ENCODE measurements at places on chromosomes 16 and 17.

- no peak for DNase-seq
Observed at GRCh38 chr16:26070302-26071100, 378.7 kb downstream of the HS3ST4 start.

- DNase-seq: no peak
Observed at GRCh38 chr16:11412175-11412904, 67.1 kb downstream of the RMI2 start.

DNA sequence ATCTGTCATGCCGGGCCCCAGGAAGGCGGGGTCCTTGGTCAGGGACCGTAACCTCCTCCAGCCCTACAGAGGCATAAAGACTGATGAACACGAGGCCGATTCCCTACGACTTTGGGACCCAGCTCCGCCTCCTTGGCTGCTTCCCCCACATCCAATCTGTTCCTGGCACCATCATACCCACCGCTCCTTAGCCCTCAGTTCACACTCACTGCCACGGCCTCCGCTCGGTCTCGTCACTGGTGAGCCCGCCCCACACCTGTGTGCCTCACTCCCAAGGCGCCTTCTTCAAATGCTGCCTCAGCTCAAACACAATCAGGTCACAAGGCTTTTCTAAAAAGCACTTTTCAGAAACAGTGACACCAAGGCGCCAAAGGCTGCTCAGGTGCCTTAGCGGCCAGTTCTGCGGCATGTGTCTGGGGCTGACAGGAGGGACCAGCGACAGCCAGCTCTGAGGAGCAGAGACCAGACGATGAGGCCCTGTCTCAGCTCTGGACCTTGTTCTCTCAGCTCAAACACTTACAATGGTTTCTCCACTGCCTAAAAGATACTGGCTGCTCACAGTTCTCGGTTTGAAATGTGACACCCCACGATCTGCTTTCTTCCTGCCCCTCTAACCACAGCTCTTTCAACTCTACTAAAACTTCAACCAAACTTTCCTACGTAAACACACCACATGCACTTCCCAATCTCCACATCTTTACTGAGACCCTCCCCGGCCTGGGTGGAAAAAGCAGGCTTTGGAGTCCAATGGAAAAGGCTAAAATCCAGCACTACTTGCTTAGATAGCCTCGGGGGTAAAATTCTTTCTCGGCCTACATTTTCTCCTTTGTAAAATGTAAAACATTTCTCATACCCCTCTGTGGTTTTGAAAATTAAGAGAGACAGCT, 33.2 kb downstream of the CYB5D2 start:
- DNase-seq: no peak

DNA sequence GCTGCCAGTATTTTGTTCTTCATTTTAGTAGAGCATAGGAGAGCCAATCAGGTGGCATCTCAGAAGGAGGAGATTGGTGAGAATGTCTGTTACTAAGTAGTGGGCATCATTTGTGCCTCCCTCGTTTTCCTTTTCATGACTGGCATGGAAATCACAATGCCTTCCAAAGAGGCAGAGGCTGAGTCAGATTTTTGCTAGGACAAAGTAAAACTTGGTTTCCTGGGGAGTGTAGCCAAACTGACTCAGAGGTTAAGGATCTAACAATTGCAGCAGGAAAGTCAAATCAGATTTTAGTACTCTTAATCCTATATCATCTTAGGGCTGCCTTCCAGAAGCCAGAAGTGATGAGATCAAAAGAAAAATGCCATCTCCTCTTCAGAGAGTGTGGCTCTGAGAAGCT, 138.7 kb downstream of the ANKFN1 start:
- DNase-seq: peak; percentile 89

DNA sequence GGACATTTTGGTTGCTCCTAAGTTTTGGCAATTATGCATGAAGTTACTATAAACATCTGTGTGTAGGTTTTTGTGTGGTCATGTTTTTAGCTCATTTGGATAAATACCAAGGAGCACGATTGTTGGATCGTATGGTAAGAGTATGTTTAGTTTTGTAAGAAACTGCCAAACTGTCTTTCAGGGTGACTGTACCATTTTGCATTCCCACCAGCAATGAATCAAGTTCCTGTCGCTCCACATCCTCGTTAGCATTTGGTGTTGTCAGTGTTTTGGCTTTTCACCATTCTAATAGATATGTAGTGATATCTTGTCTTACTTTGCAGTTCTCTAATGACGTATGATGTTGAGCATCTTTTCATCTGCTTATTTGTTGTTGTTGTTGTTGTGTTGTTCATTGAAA, 20.2 kb downstream of the TENT4B start:
- peak; percentile 24 for DNase-seq

DNA sequence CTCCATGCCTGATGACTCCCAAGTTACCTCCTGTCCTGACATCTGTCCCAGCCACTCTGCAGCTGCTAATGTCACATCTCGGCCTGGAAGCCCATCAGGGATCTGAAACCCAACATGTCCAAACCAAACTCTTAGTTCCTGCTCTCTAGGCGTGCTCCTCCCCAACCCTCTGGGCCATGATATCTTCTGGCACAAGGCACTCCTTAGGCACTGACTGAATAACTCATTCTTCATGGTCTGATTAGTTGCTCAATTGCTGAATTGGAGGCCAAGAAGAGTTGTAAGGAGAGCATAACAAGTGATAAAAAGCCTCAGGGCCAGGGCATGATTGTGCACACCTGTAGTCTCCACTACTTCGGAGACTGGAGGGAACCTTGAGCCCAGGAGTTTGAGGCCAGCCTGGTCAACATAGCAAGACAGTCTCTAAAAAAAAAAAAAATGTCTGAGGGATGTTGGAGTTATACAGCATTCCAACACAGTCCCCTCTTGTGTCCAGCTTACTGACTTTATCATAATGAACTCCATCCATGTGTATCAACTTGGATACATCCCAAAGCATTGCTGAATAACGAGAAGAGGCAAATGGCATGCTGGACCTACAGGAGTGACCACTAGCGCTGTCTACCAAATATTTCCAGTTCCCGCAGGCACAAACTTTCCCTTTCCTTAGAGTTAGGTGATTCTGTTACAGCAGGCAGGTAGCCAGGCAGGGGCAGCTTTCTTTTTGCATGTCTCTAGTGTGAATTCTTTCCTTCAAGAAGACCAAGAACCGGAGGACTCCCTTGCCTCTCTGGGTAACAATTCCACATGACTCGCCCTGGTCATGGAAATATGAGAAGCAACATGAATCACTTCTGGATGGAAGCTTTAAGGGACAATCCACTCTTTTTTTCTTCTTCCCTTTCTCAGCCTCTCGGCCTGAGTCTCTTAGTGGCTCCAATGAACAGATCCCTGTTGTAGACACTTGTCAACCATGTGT, 18.1 kb upstream of the SHCBP1 start:
- no peak for DNase-seq

GRCh38 chr16:3004319-3004718, 8.4 kb upstream of the CLDN9 start:
- no peak for DNase-seq

GRCh38 chr17:81052199-81052997, 17.4 kb downstream of the BAIAP2 start:
- peak; percentile 46 for DNase-seq

GRCh38 chr16:73064212-73064993, 16.5 kb upstream of the ZFHX3 start:
- DNase-seq: peak; percentile 49

DNA sequence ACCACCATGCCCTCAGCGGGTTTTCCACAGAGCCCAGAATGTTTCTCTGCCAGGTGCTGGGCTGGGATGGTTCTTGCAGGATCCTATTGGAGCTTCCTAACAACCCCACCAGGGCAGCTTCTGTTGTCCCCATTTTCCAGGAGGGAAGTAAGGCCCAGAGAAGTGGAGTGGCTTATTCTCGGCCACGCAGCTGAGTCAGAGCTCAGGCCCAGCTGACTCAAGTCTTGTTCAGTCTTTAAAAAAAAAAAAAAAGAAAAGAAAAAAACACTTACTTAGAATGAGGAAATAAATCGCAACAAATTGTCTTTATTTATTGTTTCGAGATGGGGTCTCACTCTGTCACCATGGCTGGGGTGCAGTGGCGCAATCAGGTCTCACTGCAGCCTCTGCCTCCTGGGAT, 413.0 kb downstream of the CPPED1 start:
- peak; percentile 22 for DNase-seq

DNA sequence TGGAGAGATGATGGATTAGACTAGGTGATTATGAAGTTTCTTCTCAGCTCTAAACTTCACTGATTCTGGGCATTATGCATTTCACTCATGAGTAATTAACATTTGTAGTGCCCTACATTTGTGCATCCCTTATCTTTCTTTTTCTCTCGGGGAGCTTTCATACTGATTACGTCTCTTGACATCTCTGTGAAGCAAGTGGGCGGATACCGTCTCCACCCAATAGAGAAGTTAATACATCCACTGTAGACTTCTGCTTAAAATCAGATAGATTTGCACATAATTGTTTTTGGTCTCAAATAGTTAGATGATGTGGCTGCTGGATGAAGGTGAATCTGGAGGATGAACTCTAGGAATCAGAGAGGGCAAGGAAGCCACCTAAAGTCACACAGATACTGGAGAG, 653.6 kb upstream of the EEF2KMT start:
- DNase-seq: no peak

DNA sequence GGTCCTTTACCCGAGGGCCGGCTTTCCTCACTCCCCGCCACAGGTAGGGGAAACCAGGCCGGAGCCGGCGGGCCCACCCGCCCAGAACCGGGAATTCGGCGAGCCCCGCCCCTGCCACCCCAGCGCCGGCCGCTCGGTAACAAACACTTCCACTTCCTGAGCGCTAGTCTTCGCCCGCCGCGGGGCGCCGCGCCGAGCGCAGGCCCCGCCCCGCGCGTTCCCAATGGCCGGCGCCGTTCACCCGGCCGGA, 224 bp upstream of the NHERF1 start:
- no peak for DNase-seq

DNA sequence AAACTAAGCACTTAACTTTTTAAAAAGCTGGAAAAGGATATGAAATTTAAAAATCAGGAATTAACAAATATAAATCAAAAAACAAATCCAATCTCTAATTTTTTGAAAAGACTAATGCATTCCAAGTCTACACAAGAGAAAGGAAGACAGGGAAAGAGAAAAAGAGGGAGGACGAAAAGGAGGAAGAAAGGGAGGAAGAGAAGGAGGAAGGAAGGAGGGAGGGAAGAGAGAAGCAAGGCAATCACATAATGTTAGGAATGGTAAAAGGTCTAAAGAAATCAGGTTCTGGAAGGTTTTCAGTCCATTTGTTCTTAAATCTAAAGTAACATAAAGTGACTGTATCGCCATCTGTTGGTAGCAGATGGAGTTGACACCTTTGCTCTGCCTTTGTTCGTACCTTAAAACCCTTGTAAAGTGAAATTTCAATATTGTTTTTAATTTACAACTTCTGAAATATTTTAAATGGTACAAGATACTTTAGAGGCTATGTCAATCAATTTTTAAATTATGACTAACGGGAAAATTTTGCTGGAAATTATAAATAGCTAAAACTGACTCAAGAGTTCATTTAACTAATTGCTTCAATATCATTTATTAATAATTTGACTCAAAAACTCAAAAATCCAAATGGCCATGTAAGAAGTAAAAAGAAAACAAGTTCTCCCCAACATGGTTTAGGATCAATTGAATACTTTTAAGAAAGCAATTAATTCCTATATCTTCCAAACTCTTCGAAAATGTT, 20.4 kb upstream of the CDYL2 start:
- DNase-seq: peak; percentile 83

DNA sequence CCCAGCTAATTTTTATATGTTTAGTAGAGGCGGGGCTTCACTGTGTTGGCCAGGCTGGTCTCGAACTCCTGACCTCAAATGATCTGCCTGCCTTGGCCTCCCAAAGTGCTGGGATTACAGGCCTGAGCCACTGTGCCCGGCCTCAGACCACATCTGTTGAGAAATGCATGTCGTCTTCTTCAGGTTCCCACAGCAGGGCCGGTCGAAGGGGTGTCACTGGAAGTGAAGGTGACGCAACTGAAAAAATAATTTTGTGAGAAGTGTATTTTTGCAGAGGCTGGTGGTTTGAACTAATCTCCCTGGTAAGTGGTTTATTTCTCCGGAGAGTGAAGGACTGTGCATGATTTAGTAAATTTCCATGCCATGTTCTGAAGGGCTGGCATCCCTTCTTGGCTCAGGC, 33.4 kb upstream of the IL34 start:
- no peak for DNase-seq

DNA sequence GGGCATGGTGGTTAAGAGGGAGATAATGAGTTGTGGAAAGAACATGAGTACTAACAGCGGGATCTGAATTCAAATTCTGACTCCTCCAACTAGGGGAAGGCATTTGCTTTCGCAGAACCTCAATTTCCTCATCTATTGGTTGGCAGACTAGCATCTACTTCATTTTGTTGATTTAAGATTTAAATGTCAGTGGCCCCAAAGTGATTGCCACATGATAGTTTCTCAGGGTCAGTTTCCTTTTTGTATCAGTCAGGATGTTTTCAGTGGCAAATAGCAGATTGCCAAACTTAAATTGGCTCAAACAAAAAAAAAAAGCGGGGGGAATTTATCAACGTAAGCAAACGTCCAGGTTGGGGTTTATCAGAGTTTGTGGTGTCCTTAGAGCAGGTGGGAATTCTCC, 25.1 kb upstream of the NOS2 start:
- DNase-seq: no peak

DNA sequence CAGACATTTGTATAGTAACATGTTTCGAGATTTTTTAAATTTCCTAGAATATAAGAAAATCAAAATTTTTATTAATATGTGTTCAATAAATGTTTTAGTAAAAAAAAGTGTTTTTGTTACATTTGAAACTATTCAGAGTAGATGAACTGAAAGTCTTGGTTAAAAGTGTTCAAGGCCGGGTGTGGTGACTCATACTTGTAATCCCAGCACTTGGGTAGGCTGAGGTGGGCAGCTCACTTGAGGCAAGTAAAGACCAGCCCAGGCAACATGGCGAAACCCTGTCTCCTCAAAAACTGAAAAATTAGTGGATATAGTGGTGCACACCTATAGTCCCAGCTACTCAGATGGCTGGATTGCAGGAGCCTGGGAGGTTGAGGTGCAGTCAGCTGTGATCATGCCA, 16.8 kb upstream of the PHKG2 start:
- no peak for DNase-seq

GRCh38 chr16:20853143-20853542, 46.8 kb downstream of the REXO5 start:
- no peak for DNase-seq

- no peak for DNase-seq
Observed at GRCh38 chr17:64771980-64772844, 110.1 kb upstream of the SMURF2 start.

GRCh38 chr16:2147378-2147777, 1.0 kb upstream of the RAB26 start:
- no peak for DNase-seq

DNA sequence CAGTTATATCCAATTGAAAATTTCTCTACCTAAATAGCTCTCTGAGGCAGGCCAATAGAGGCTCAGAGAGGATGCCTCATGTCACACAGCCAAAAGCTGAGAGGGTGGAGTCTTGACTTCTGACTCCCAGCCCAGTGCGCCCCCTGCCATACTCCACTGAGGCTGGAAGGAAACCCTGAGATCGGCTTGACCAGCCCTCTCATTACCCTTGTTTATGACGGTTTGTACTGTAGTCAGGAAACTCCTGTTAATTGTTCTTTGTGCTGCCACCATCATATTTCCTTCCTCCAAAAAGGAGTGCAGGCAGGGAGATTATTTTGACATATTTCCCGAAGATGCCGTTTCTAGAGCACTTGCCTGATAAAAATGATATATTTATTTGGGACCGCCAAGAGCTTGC, 107.9 kb downstream of the AIPL1 start:
- DNase-seq: peak; percentile 55

- no peak for DNase-seq
Observed at GRCh38 chr17:2172999-2173398, 118.1 kb downstream of the HIC1 start.

GRCh38 chr16:29857133-29857760, 5.8 kb downstream of the CDIPT start:
- DNase-seq: no peak
